ENCODE measurements at places on chromosomes 12 and 14. TPM values are rescaled to one million over a fixed set of nuclear protein-coding genes. Genes with fewer than 3 reads are reported as not detected.

GRCh38 chr12:47387994-47388393 is 308.2 kb upstream of the AMIGO2 start:
- H3K27ac ChIP-seq: no peak overlapping the region
- peaks cover 23% of the 10 kb centered on the region for H3K27me3 ChIP-seq
- no peak for DNase-seq
- no peaks in the 10 kb centered on the region for H3K36me3 ChIP-seq
- no peak overlapping the region for H3K4me3 ChIP-seq
- H3K4me1 ChIP-seq: peaks cover 19% of the 10 kb centered on the region

GRCh38 chr12:49979791-49980190 is 7.0 kb downstream of the AQP6 start:
- DNase-seq: no peak
- H3K4me1 ChIP-seq: peaks cover 20% of the 10 kb centered on the region
- H3K27ac ChIP-seq: no peak overlapping the region
- no peak overlapping the region for H3K4me3 ChIP-seq

DNA sequence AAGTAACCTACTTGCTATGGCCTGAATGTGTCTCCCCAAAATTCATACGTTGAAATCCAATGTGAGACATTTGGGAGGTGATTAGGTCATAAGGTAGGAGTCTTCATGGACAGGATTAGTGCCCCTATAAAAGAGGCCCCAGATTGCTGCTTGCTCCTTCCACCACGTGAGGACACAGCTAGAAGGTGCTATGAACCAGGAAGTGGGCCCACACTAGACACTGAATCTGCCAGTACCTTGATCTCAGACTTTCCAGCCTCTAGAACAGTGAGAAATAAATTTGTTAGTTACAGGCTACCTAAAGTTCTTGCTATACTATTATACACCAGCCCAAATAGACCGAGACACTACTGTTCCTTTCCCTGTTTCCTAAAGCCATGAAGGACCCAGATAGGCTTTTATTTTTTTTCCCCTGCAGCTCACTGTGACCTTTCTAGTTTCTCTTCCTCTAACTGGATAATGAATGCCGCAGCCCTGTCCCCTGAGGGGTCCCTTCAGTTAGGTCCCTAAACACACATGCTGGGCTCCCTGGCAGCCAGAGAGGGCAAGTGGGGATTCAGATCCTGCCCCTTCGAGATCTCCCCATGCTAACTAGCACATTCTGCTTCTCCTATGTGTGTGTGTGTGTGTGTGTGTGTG is 19.3 kb downstream of the SLC25A3 start:
- no peaks in the 10 kb centered on the region for H3K27me3 ChIP-seq
- H3K36me3 ChIP-seq: no peaks in the 10 kb centered on the region
- no peaks in the 10 kb centered on the region for H3K4me1 ChIP-seq
- no peak for DNase-seq
- H3K27ac ChIP-seq: no peak overlapping the region

Gene GDF3
- 0.19 TPM for total RNA-seq

DNA sequence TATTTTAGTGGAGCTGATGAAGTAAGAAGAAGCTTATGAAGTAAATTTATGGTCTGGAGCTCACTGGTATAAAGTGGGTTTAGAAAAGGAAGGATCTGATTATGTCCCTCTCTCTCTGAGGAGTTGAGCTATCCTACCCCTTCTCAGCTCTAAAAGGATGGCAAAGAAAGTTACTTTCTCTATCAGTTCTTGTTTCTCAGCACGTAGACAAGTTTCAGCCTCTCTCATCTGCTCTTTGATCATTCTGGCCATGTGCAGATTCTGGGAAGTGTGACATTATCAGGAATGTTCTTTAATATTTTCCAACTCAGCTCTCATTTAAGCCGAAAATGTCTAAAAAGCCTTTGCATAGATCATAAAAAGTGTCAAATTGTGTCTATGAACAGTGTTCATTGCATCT is 5.8 kb upstream of the EGLN3 start:
- no peak for DNase-seq
- H3K27ac ChIP-seq: no peak overlapping the region
- peaks cover 29% of the 10 kb centered on the region for H3K4me1 ChIP-seq
- H3K36me3 ChIP-seq: no peaks in the 10 kb centered on the region
- no peaks in the 10 kb centered on the region for H3K27me3 ChIP-seq

- H3K27ac ChIP-seq: peak overlapping the region; percentile 90
- peaks cover 52% of the 10 kb centered on the region for H3K4me1 ChIP-seq
- no peaks in the 10 kb centered on the region for H3K36me3 ChIP-seq
Measured at GRCh38 chr12:131950182-131950913, 606 bp downstream of the EP400 start.

Gene BMAL2
- 1.5 TPM for total RNA-seq

Measured in left ventricle myocardium inferior (tissue), 1 donor.